ENCODE measurements at places on chromosomes 5 and 9.

DNA sequence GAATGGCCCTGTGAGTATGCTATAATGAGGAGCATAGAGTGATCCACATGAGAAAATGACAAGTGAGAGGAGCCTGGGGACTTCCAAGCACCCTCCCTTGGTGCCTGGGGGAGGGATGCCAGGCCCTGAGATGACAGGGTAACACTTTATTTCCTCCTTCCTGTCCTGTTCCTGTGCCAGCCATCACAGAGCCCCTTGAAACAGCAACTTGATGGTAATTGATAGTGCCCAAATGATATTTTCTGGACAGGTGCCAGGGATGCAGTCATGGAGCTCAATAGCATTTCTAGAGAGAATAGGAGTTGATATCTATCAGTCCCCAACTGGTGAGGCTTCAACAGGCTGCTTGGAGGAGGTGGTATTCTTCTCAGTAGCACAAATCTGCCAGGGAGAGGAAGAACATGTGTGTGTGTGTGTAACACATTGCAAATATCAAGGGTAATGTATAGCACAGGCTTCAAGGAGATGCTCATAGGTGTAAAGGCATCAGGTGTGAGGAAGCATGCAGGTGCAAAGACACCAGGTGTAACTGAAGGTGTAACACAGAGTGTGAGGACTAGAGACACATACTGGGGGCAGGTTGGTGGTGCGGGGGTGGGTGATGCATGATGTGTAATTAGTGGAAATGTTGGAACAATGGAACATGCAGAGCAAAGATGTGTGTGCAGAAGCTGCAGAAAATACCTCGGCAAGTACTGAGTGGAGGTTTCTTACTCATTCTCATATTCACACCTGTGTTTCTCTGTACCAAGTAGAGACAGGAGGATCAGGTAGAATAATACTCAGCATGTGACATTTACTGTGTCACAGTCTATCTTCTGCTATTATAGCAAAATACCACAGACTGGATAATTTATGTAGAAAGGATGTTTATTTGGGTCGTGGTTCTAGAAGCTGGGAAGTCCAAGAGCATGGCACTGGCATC lies 18.1 kb upstream of the WWC1 start:
- DNase-seq: no peak

DNA sequence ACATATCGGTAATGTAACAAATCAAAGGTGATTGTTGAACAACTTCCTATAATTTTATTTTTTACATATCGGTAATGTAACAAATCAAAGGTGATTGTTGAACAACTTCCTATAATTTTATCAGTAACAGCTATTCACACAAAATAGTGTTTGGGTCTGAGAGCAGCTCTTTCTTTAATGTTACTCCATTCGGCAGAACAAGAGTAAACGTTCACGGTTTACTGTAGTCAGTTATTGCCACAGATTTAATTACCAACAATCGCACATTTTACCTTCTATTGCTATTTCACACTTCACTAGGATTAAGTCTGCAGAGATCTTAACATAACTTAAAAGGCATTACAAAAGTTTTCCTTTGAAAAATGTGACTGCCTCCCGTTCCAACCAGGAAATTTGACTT lies 6.4 kb downstream of the GNAQ start:
- DNase-seq: no peak

GRCh38 chr5:176822041-176822792 lies 11.9 kb downstream of the UNC5A start:
- DNase-seq: no peak

DNA sequence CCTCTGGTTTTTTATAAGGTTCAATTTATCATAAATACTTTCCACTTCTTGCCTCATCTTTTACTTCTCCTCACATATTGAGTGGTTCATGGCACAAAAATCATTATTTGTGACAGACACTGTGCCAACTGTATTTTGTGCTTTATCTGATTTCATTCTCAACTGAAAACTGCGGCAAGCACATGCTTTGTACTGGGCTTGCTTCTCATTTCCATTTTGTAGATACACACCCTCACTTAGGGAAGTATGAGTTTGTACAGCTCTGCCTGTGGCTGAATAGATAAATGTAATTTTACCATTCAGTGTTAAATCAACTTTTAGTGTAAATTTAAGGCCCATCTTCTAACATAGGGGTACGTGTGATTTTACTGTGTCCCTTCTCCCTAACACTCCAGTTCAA lies 83.6 kb downstream of the ANXA2R start:
- DNase-seq: no peak

- DNase-seq: no peak
Observed at GRCh38 chr5:80866371-80866770, 93.8 kb upstream of the RASGRF2 start.

- no peak for DNase-seq
Observed at GRCh38 chr9:87671478-87671877, 54.4 kb upstream of the CTSL start.

DNA sequence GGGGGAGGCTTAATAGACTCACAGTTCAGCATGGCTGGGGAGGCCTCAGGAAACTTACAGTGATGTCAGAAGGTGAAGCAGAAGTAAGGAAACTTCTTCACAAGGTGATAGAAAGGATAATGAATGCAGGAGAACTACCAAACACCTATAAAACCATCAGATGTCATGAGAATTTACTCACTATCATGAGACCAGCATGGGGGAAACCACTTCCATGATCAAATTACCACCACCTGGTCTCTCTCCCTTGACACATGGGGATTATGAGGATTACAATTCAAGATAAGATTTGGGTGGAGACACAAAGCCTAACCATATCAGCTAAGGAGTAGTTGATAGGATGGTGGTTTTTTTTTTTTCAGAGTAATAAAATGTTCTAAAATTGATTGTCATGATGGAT lies 201.8 kb downstream of the CDH12 start:
- DNase-seq: no peak

DNA sequence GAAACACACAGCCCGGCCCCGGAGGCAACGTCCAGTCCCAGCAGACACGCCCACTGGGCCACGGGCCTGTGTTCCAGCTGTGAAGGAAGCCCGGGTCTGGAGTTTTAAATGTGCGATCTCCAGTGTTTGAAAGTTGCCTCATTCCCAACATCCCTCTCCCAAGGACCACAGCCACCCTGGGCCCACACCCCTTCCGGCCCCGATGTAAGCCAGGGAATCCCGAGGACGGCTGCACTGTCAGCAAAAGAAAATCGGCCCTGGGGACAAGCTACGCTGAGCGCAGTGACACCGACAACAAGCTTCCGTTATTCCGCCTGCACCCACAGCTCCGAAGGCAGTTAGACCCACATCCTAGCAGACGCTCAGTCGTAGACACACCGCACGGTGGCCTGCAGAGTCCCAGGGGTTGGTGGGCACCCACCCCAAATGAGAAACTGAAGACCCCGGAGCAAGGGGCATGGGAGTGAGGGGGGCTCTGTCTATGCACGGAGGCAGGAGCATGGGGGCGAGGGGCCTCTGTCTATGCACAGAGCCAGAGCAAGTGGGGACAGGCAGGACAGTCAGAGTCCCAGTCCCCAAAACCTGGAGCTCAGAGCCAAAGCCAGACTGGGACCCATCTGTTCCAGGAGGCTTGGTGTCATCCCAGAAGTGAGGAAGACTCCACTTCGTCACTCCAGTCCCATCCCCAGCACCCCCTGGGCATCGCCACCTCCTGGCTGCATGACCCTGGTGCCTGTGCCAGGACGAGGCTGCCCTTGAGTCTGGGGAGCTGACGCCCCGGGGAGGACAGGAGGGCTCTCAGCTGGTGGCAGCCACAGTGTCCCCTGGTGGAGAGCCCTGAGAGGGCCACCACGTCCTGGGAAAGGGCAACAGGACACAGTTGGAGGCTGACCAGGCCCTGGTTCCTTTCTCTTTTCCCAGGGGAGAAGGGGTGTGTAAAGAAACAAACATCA lies 23.4 kb downstream of the GLT6D1 start:
- DNase-seq: no peak

GRCh38 chr9:89695441-89695891 lies 90.7 kb downstream of the GADD45G start:
- no peak for DNase-seq

Measured in NCI-H1092 treated with DMSO at 0.1 percent for 48 hours (cell line).